ENCODE measurements at places on chromosomes 4 and X. TPM values are rescaled to one million over a fixed set of nuclear protein-coding genes. Genes with fewer than 3 reads are reported as not detected.

ATXN3L gene
- polyA plus RNA-seq, result not detected

SPANXA1 gene
- polyA plus RNA-seq, result not detected

DNA sequence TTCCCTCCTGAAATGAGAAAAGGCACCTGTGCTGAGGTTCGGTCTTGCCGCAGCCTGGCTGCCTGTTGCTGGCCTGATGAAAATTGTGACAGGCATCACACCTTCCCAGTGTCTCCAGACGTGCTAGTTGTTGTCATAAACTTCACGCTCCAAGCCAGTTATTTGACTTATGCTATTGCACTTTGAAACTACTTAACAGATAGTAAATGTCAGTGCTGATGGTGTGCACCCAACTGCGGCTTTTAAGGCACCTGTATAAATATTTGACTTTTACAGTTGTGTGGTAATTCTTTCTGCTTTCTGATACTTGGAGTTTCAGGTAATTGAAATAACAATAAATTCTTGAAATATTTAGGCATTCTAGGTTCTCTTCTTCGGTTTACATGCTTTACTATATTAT, 1.8 kb downstream of the WWC2 start:
- no peak for DNase-seq

DNA sequence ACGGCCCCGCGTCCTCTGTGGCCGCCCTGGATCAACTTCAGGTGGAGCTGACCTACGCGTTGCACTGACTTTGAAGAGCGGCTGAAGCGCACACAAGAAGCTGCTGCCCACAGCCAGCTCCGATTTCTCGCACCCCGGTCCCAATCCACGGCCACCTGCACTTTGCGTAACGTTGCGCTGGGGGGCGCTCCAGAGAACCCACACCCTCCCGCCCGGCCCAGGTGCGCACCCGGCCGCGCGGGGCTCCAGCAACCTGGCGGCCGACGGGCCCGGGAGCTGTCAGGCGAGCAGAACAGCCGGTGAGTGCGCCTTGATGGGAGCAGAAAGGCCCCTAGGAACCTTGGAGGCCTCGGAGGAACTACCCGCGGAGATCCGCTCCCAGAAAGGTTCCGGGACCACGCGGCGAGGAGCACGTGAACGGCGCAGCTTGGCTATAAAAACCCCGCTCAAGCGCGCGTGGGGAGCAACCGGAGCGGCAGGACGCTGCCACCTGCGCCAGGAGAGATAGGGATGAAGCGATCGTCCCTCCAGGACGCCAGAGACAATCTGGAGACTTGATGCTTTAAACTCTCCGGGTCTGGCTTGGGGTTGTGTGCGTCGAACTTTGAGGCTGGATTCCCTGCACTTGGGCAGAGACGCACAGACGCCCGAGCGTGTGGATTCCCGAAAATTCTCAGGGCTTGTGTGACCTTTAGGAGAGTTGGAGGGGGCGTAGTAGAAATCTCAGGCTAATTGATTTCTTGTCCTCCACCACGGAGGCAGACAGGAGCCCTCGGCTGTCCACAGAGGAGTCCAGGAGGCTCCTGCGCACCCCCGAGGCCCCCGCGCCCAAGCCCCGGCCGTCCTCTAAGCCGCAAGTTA, 591 bp upstream of the NWD2 start:
- DNase-seq, result no peak

DNA sequence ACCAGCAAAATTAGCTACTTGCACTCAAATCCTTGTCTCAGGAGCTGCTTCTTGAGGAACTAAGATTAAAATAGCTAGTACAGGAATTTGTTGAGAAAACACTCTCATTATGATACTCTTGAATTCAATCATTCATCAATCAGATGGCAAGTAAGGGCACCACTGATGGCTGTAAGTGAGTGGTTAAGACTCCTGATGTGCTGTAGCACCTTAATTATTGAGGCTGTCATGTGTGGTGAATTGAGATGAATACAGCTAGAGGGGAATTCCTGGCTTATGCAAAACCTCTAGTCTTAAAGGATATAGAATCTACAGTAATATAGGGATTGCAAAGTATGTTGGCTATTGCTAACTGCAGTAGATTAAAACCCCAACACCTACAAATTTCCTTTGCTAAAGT, 509.1 kb downstream of the IQCM start:
- no peak for DNase-seq

- DNase-seq, result no peak
Measured at GRCh38 chr4:1427010-1427409, 20.8 kb upstream of the NKX1-1 start.

DNA sequence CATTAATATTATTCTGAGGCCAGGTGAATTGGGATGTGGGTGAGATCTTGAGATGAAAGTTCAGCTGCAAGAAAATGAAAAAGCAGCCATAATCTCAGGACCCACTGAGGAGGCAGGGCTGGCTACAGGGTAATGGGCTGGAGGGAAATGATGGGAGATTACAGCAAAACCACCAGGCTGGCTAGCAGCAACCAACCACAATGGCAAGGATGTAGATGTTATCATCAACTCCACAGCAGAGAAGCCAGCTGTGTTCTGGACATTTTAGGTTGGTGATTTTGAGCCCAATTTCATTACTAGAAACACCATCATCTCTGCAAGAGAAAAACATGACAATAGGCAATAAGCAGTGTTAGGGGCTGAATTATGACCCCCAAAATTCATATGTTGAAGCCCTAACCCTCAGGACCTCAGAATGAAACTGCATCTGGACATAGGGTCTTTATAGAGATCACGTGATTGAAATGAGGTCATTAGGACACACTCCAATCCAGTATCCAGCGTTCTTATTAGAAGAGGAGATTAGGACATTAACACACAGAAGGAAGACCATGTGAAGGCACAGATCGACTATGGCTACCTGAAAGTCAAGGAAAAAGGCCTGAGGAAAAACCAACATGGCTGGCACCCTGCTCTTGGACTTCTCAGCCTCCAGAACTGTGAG, 139.8 kb upstream of the KIT start:
- DNase-seq, result no peak

DNA sequence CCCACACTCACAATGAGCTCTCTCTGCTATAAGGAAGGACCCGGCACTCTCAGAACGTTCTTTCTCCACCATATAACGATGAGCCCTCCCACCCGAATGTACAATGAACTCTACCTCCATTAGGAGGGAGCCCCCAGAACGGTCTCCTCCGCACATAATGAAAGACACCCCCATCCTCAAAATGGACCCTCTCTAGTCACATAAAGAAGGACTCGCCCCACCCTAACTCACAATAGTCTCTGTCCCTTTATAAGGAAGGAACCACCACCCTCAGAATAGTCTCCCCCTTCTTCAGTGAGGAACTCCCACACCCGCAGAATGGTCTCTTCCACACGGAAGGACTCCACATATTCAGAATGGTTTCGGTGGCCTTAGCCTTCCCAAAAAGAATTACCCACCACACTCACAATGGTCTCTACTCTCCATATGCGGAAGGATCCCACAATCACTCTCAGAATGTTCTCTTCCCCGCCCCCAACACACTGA, 477 bp downstream of the SLC35A2 start:
- peak; percentile 32 for DNase-seq

DNA sequence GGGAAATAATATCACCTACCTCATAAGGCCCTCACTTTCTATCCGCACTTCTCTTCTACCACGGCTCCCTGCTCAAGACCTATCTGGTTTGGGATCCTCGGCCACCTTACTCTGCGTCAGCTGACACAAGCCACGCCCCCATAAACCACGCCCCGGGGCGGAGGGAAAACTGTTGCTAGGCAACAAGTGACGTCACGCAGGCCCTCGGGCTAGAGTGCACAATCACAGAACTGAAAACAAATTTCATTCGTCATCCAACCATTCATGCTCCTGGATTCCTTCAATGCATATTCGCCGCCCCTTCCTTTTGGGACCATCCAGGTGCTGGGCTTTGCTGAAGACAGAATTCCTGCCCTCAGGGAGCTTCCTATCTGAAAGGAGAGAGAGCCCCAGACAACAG, 66.3 kb downstream of the SMC1A start:
- DNase-seq, result peak; percentile 65

CACNA1F gene
- polyA plus RNA-seq, result 0.15 TPM

DNA sequence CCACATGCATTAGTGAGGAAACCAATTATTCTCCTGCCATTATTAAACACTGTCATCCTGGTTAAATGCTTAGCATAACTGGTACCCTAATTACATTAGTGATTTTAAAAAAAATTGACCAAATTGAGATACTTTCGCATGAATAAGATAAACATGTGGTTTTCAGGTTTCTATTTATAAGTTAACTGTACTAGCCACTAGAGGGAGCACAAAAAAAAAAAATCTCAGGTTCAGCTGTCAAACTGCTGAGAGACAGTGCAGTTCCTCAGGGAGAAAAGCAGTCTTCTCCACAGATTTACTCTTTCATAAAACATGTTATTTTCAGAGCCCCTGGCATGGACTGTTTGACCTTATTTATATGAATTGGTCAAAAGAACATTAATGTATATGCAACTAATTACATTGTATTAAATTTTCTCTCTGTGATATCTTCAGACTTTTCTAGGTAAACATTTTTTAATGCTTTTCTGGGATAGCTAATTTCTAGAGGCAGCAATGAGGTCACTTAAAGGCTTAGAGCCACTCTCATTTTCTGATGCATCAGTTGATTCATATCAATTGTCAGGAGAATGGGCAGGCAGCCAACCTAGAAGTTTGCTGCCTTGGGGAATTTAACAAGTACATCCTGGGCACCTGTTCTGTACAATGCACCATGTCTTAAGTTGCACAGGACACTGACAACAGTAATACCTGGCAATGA, 167.5 kb downstream of the CDS1 start:
- DNase-seq, result peak; percentile 47

- no peak for DNase-seq
Measured at GRCh38 chr4:105605493-105605892, 53.1 kb downstream of the ARHGEF38 start.

DNA sequence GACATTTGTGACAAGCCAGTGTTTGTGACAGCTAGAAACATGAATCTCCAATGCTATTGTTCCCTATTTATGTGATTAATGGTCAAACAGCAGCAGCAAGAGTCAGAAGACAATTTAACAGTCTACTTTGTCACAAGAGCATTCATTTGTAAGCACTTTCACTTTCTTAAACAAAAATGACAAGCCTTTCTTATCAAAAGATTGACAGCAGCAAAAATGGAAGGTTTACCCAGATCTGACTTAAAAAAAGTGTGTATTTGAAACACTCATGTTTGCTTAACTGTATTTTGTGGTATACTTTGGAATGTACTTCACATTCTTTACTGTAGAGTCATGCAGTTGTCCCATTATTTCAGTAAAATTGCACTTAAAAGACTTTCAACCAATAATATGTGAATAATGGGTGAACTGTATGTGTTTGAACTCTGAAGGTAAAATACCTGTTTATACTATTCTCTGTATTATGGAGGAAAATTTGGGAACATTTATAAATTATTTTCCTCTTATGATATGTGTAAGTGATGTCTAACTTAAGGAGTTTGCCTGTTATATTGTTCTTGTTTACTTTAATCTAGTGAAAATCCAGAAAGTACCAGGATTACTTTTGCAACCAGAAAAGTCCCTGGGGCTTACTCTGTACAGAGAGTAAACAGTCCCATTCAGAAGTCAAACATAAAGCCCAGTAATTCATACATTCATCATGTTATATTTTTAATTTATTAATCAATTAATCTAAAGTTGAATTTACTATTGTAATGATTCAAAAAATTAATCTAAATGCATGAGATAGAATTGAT, 314.9 kb upstream of the TRAM1L1 start:
- DNase-seq, result no peak

DNA sequence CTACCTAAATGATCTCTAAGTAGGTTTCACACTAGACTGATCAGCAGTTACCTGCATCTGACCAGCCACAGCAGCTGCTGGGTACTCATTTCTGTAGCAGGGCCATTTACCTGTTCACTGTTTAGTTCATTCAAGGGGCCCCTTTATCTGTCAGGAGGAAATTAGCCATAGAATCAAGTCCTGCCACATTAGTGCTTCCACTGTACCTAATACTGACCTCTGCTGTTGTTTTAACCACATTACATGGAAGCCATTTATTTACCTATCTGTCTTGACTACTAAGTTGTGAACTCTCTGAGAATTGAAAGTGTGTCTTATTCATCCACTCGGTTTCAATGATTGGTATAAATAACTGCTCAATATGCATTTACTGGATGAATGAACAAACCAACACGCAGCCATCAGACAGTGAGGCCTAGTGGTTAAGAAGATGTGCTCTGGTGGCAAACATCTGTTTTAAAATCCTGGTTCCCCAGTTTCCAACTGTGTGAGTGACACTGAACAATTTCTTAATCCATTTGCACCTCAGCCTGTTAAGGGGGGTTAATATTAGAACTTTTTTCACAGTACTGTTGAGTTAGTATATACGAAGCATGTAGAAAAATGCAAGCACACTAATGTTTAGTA, 30.0 kb upstream of the ANXA5 start:
- peak; percentile 50 for DNase-seq

NKX6-1 gene
- polyA plus RNA-seq, result not detected

- DNase-seq, result no peak
Measured at GRCh38 chr4:114398410-114398809, 200.2 kb upstream of the UGT8 start.

DNA sequence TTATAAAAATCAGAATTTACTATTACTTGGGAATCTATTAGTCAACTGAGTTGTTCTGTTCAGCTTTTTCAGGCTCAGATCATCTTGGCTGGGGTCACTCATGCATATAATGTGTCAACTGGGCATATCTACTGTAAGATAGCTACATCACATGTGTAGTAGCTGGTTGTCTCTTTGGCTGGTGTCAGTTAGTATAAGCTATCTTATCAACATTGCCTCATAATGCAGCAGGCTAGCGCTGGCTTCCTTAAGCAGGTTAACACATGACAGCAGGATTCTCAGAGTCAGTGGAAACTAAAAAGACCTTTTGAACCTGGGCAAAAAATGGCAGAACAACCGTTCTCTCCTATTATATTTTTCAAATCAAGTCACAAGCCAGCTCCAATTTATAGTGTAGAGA, 378.3 kb upstream of the PCDH10 start:
- no peak for DNase-seq

GRCh38 chr4:118930255-118930654, 41.6 kb downstream of the SYNPO2 start:
- no peak for DNase-seq

DNA sequence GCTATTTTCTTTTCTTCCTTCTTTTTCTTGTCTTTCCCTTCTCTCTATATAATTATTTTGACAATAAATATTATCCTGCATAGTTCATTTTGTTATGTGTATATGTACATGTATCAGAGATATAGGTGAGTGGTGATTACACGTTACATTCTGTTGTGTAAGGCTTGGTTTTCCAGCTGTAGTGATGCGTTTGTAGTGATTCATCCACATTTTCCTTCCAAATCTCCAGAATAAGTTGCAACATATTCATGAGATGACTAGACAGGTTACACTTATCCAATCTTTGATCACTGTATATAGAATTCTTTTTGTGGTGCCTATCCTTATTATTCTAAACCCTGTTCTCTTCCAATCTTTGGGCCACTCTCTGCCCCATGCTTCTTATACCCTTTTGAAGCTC, 540.2 kb downstream of the GBA3 start:
- no peak for DNase-seq

DNA sequence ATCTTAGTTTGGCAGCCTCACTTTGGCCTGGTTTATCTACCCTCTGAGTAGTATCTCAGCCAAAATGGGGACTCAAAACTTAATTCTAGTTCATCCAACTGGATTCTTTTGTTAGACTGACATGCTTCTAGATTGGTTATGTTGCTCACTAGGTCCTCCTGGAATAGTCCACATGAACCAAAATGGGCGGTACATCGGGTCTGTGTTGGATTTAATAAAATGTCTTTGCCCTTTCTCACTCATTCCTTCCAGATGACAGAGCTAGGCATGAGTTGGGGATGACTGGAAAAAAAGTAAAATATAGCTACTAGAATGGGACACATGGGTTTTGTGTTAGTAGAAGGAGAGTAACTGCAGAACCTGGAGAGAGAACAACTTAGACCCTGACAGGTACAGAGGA, 247.9 kb downstream of the CCSER1 start:
- no peak for DNase-seq

LRAT gene
- polyA plus RNA-seq, result not detected
